ENCODE measurements at places on chromosomes 1 and 21.

GRCh38 chr21:27680181-27680580 is 713.3 kb upstream of the ADAMTS5 start:
- H3K27me3 ChIP-seq, result no peaks in the 10 kb centered on the region
- no peaks in the 10 kb centered on the region for H3K36me3 ChIP-seq
- no peak overlapping the region for H3K27ac ChIP-seq

GRCh38 chr1:223345720-223346119 is 18.3 kb downstream of the SUSD4 start:
- H3K4me3 ChIP-seq, result no peak overlapping the region
- H3K36me3 ChIP-seq, result no peaks in the 10 kb centered on the region
- DNase-seq, result no peak
- peaks cover 2% of the 10 kb centered on the region for H3K27me3 ChIP-seq

- no peak overlapping the region for H3K4me3 ChIP-seq
- H3K27me3 ChIP-seq, result peaks cover 3% of the 10 kb centered on the region
- no peaks in the 10 kb centered on the region for H3K4me1 ChIP-seq
- DNase-seq, result no peak
- H3K27ac ChIP-seq, result no peak overlapping the region
Measured at GRCh38 chr21:32549440-32549839, 35.9 kb downstream of the TCP10L start.

- no peaks in the 10 kb centered on the region for H3K36me3 ChIP-seq
- peak; percentile 72 for DNase-seq
- no peak overlapping the region for H3K27ac ChIP-seq
- peaks cover 21% of the 10 kb centered on the region for H3K4me1 ChIP-seq
- peaks cover 4% of the 10 kb centered on the region for H3K27me3 ChIP-seq
Measured at GRCh38 chr1:205920159-205920558, 23.1 kb downstream of the SLC26A9 start.

DNA sequence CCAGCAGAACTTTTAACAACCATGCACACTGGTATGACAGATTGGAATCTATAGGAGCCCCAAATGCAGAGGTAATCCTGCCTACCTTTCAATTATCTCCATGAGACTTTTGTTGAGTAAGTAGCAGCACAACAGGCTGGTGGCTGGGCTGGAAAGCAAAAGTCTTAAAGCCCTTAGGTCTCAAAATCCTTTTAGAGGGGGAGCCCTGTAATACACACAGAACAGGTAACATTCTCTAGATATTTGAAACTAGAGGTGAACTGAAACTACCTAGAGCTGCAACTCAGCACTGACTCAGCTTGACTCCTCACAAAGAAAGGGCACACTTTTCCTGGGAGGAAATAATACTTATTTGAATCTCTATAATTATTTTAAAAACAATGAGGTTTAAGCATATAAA is 71.5 kb downstream of the CLCA4 start:
- no peak overlapping the region for H3K27ac ChIP-seq
- H3K4me3 ChIP-seq, result no peak overlapping the region
- no peaks in the 10 kb centered on the region for H3K36me3 ChIP-seq
- H3K4me1 ChIP-seq, result no peaks in the 10 kb centered on the region
- DNase-seq, result no peak

- peak; percentile 72 for DNase-seq
- peak overlapping the region; percentile 90 for H3K27ac ChIP-seq
- no peaks in the 10 kb centered on the region for H3K27me3 ChIP-seq
- peak overlapping the region; percentile 62 for H3K4me3 ChIP-seq
- H3K4me1 ChIP-seq, result peaks cover 16% of the 10 kb centered on the region
Measured at GRCh38 chr1:9429342-9429711, 109.9 kb upstream of the SLC25A33 start.

DNA sequence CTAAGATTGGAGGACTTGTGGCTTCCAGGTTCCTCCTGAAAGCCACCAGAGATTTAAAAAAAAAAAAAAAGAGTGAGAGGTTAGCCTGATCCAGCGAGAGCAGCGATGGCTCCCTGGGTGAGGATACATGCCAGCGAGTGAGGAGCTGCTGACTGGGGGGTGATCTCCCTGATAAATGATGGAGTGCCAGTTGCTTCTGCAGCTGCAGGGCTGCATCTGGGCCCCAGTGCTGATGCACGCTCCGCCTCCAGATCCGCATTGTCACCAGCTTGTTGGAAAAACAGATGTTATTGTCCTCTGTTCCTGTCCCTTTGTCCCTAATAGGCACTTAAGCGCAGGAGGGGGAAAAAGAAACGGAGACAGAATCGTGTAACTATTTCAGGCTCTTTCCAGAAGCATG is 28.6 kb downstream of the UBIAD1 start:
- no peak overlapping the region for H3K27ac ChIP-seq
- H3K36me3 ChIP-seq, result peaks cover 5% of the 10 kb centered on the region
- H3K4me3 ChIP-seq, result no peak overlapping the region
- DNase-seq, result peak; percentile 16

DNA sequence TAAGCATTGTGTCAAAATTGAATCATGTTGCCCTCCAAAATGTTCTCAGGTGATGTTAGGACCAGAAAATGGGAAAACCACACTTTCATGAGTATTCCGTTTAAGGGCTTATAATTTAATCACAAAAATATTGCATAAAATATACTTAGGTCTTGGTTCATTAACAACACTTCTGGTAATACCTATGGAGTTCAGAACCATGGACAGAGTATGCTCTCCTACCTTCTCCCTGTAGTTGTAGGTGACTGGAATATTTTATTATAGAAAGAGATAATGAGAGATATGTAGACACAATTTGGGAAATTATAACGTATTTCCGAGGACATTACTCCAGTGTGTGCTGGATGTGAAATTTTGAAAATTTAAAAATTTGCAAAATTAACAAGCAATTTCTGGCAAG is 232.5 kb downstream of the NCAM2 start:
- DNase-seq, result peak; percentile 37
- no peaks in the 10 kb centered on the region for H3K4me1 ChIP-seq
- no peaks in the 10 kb centered on the region for H3K27me3 ChIP-seq
- no peak overlapping the region for H3K4me3 ChIP-seq
- H3K36me3 ChIP-seq, result no peaks in the 10 kb centered on the region
- H3K27ac ChIP-seq, result no peak overlapping the region

DNA sequence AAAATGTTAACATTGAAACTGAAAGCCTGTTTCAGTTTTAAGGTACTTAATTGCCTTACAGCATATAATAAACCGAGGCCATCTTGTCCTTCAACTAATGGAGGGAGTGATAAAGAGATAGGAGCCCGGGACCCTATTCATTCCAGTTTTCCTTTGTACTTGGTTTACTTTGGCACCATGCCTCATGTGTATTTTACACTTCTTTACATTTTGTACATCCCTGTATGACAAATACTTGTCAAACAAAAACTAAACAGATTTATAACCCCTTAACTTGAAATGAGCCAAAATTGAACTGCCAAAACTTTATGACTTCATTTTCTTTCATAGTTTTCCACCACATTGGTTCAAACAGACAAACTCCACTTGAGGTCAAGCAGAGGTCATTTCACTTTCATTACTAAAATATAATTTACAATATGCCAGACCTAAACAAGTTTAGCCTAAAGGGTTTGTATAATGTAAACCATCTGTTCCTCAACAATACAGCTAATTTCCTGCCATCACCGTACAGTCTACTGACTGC is 30.9 kb upstream of the UBE2U start:
- no peak overlapping the region for H3K4me3 ChIP-seq
- H3K27ac ChIP-seq, result peak overlapping the region; percentile 65
- peaks cover 12% of the 10 kb centered on the region for H3K4me1 ChIP-seq
- no peaks in the 10 kb centered on the region for H3K27me3 ChIP-seq
- DNase-seq, result peak; percentile 85

DNA sequence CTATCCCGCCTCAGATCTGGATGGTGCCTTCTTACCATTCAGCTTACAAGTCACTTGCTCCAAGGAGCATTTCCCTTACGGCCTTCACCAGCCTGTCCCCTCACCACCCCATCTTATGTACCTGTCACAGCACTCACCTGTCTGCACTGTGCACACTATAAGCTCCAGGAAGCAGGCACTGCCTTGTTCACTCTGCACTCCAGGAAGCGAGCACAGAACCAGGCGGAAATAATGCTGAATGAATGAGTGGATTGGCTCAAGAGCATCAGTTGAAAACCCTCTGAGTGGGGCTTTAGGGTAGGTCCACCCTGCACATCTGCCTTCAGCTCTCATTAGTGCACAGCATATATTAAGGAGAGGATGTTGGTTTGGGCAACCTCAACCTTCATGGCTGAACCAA is 8.9 kb upstream of the RYR2 start:
- H3K27me3 ChIP-seq, result peaks cover 3% of the 10 kb centered on the region
- DNase-seq, result no peak
- no peaks in the 10 kb centered on the region for H3K4me1 ChIP-seq
- no peak overlapping the region for H3K27ac ChIP-seq
- H3K4me3 ChIP-seq, result no peak overlapping the region

DNA sequence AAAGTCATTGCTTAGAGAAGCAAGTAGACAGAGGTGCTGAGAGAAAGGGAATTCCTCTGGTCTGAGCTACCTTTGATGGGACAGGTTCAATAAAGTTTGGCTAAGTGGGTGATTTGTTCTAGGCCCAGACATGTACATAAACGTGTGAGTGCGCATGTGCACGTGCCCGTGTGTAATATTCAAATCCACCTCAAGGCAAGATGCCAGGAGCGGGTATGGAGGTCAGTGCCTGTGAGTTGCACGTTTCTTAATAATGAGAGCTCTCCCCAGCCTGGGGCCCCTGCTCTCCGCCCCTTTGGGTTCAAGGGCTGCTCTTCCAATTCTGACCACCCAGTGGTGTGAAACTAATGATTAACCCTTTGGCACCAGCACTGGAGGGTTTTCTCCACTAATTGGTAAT is 53.8 kb upstream of the LMO4 start:
- H3K4me1 ChIP-seq, result peaks cover 7% of the 10 kb centered on the region
- no peak for DNase-seq
- H3K36me3 ChIP-seq, result no peaks in the 10 kb centered on the region
- no peaks in the 10 kb centered on the region for H3K27me3 ChIP-seq

DNA sequence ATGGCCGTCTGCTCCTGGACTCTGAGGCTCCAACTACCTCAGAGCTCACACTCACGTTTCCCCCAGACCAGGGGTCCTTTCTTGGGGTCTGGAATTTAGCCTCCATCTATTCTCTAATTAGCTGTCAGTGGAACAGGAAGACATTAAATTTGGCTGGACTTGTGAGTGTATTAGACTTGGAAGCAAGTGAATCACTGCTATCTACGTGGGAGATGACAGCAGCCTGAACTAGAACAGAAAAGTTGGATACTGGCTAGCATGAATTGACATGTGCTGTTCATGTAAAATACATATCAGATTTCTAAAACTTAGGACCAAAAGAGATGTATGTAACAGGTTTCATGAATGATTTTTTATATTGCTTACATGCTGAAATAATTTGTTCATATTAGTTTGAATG is 28.0 kb downstream of the TAF5L start:
- no peak overlapping the region for H3K4me3 ChIP-seq
- no peak for DNase-seq
- H3K36me3 ChIP-seq, result peaks cover 35% of the 10 kb centered on the region
- no peaks in the 10 kb centered on the region for H3K27me3 ChIP-seq
- peaks cover 2% of the 10 kb centered on the region for H3K4me1 ChIP-seq

DNA sequence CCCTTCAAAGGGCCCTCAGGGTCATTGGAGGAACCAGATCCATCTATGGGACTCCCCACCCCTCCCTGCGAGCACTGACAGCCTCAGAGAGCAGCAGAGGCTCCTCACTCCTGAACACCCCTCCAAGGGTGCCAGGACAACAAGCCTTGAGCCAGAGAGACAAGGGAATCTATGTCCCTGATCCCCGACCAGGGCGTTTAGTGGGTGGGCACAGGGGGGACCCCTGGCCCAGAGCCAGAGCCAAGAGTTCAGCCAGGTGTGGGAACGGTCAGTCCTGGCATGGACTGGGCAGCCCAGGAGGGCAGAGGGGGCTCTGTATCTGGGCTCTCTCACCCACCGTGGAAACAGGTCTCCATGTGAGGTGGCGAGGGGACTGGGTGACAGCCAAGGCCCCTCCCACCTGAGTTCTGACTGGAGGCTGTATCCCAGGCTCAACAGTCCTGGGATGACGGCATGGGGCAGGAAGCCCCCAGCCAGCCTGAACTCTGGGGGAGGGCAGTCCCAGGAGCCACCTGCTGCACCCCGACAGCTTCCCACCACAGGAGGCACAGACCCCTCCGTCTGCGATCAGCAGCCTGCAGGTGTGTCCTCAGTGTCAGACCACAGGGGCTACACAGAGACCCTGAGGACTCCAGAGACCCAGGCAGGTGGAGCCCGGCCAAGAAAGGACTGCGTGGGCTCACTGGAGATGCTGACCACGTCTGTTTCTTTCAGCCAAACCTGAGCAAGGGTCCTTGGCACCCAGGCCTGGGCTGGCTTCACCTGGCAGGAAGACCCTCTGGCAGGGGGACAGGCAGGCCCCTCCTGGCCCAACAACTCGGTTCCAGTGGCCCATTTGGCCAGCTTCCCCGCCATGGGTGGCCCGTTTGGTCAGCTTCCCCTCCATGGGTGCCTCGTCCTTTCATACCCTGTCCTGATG is 11.2 kb upstream of the SRARP start:
- H3K27me3 ChIP-seq, result peaks cover 4% of the 10 kb centered on the region
- DNase-seq, result no peak
- no peaks in the 10 kb centered on the region for H3K36me3 ChIP-seq

DNA sequence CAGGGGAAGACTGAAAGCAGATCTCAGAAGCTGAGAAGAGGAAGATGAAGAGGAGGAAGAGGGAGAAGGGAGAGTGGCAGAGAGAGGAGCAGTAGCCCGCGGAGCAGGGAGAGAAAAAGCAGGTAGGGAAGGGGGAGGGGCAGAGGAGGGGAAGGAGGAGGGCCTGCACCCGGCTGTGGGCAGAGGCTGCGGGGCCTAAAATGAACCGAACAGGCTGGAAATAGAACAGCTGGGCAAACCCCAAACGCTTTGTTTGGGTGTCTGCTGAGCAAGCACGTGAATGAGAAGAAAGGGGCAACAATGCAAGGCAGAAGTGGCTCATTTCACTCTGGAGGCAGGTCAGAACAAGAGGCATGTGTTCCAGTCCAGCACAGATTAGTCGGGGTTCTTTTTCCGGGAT is 33.5 kb downstream of the KCNC4 start:
- H3K36me3 ChIP-seq, result no peaks in the 10 kb centered on the region
- H3K4me1 ChIP-seq, result peaks cover 40% of the 10 kb centered on the region
- no peaks in the 10 kb centered on the region for H3K27me3 ChIP-seq
- DNase-seq, result no peak
- H3K27ac ChIP-seq, result no peak overlapping the region

- DNase-seq, result peak; percentile 67
- H3K4me1 ChIP-seq, result peaks cover 64% of the 10 kb centered on the region
- H3K4me3 ChIP-seq, result no peak overlapping the region
- no peaks in the 10 kb centered on the region for H3K27me3 ChIP-seq
- H3K27ac ChIP-seq, result peak overlapping the region; percentile 47
- H3K36me3 ChIP-seq, result no peaks in the 10 kb centered on the region
Measured at GRCh38 chr21:45366931-45367401, 38.0 kb upstream of the COL18A1 start.

All from muscle of leg (tissue), 16 donors.